Posterior cingulate gyrus (tissue), 11 donors: ENCODE measurements at places on chromosomes 2 and 18.

GRCh38 chr2:17621781-17622180 lies 81.3 kb downstream of the VSNL1 start:
- DNase-seq, result no peak

DNA sequence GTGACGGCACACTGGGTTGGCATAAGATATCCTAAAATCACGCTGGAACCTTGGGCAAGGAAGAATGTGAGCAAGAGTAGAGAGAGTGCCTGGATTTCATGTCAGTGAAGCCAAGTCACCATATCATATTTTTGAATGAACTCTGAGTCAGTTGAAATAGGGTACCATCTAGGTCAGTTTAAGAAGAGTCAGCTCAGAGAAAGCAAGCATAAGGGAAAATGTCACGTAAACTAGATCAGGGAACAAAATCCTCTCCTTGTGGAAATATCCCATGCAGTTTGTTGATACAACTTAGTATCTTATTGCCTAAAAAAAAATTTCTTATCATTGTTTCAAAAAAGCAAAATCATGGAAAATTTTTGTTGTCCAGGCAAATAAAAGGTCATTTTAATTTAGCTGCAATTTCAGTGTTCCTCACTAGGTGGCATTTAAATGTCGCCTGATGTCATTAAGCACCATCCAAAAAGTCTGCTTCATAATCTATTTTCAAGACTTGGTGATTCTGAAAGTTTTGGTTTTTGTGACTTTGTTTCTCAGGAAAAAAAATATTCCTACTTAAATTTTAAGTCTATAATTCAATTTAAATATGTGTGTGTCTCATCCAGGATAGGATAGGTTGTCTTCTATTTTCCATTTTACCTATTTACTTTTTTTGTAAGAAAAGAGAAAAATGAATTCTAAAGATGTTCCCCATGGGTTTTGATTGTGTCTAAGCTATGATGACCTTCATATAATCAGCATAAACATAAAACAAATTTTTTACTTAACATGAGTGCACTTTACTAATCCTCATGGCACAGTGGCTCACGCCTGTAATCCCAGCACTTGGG lies 19.6 kb downstream of the RSAD2 start:
- DNase-seq, result no peak

- no peak for DNase-seq
Observed at GRCh38 chr2:128303095-128303791, 15.4 kb downstream of the HS6ST1 start.

DNA sequence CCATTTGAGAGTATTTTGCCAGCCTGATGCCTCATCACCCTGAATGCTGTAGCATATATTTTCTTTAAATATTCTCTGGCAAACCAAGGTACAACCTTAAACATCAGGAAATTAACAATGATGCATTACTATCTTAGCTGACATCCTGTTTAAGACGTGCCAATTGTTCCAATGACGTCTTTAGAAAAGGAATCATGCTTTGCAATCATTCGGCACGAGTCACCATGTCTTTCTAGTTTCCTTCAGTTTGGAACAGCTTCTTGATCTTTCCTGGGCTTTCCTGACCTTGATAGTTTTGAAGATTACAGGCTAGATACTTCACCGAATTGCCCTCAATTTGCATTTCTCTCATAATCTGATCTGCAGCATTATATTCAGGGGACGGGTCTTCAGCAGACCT lies 88.2 kb upstream of the GLI2 start:
- DNase-seq, result no peak

DNA sequence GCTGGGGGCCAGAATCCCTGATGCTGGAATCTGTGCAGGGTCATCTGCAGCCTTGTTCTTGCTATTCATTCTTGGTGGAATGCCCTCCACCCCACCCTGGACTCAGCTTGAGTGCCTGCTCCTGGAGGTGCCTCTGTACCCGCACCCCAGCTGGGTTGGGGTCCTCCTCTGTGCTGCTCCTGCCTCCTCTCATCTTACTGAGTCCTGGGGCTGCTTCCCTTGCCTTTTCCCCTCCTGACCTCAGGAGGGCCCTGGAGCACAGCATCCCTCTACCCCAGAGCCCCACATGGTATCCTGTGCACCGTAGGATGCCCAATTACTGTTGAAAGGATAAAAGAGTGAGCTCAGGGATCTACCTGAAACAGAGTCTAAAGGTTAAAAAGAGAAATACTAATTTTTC lies 81.6 kb downstream of the CIB4 start:
- no peak for DNase-seq

GRCh38 chr2:194103941-194104659 lies 1552.9 kb upstream of the SLC39A10 start:
- DNase-seq, result no peak

GRCh38 chr2:13650586-13651180 lies 933.9 kb downstream of the TRIB2 start:
- no peak for DNase-seq

GRCh38 chr2:120600335-120600734 lies 135.3 kb upstream of the GLI2 start:
- DNase-seq, result no peak

DNA sequence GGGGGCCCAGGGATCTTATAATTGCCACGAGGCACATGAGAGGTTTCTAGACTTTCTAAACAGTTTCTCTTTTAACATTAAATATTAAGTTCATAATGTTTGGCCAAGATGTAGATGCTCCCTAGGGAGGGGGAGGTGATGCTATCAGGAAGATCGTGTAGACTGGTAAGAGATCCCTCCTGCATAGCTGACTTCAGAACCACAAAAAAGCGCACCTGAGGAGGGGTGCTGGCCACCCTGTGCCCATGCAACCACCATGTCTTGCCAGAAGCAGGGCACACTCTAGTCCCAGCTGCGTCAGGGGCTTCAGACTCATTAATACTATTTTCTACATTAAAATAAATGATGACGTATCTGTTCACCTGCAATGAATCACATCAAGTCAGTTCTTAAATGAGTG lies 103.4 kb upstream of the SLC35G4 start:
- no peak for DNase-seq

DNA sequence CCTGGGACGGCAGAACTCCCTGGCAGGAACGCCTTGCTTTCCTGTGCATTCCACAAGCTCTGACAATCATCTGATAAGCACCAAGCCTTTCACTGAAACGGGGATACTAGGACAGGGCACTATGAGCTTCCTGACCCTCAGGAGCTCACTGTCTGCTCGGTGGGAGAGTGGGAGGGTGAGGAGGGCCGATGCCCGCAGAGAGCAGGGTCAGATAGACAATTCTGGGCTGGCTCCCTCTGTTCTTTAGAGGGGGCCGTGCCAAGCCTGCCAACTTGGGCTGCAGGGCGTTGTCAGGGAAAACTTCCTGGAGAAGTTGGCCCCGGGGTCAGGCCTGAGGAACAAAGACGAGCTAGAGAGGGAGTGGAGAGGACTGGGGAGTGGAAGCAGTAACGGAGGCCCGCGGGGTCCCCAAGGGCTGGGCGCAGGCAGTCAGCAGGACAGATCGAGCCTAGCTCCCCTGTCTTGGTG lies 82.0 kb downstream of the CTAGE1 start:
- DNase-seq, result no peak

DNA sequence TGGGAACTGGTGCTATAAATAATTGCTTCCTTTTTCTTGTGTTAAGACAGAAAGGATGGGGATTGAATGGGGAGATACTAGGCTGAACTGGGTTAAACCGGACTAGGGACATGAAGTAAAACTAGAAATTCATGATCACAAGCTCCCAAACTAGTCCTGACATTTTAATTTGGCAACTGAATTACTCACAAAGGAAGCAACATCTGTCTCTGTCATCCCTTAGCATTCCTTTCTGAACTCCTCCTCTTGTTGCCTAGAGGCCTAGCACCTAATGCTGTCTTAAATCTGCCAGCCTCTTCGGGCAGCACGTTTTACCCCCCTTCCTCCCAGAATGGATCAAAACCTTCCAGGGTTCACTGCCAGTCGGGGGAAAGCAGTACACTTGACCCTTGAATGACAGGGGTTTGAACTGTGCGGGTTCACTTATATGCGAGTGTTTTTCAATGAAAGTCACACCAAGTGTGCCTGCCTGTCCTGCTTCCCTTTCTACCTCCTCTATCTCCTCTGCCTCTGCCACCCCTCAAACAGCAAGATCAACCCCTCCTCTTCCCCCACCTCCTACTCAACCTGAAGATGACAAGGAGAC lies 8.2 kb downstream of the KCTD1 start:
- DNase-seq, result no peak

GRCh38 chr2:52390651-52391050 lies 1358.7 kb upstream of the NRXN1 start:
- no peak for DNase-seq

- no peak for DNase-seq
Observed at GRCh38 chr2:173347305-173348168, 7.1 kb upstream of the CDCA7 start.

- DNase-seq, result no peak
Observed at GRCh38 chr2:82124629-82125028, 1820.1 kb upstream of the LRRTM1 start.

GRCh38 chr2:43609290-43609918 lies 13.6 kb upstream of the THADA start:
- no peak for DNase-seq

DNA sequence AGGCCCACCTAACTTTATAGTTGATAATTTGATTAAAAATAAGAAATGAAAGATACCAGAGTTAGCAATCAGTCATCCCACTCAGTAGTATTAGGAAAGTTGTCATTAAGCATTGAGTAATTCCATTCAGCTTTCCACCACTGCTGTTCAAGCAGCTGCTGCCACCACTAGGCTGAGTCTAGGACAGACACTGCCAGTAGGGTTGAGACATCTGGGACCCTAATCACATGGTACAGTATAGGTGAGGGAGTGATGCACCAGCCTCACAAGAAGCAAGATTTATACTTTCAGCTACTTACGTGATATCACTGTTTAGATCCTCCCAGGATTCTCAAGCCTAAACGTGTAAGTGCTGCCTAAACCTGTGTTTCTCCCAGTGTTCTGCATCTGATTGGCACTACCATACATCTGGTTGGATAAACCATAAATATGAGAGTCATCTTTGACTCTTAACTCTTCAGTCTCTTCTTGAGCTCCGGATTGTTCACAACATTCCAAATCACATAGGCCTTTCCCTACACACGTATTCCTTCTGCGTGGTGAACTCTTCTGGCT lies 3.2 kb downstream of the UBXN4 start:
- DNase-seq, result no peak

GRCh38 chr2:20422402-20423271 lies 24.2 kb upstream of the RHOB start:
- peak; percentile 36 for DNase-seq

GRCh38 chr2:119029297-119029696 lies 87.3 kb downstream of the MARCO start:
- no peak for DNase-seq

- DNase-seq, result no peak
Observed at GRCh38 chr2:152497481-152498052, 162.6 kb downstream of the FMNL2 start.

GRCh38 chr2:141557329-141558095 lies 573.3 kb downstream of the LRP1B start:
- DNase-seq, result no peak

GRCh38 chr2:128492966-128493811 lies 174.5 kb upstream of the HS6ST1 start:
- DNase-seq, result no peak

DNA sequence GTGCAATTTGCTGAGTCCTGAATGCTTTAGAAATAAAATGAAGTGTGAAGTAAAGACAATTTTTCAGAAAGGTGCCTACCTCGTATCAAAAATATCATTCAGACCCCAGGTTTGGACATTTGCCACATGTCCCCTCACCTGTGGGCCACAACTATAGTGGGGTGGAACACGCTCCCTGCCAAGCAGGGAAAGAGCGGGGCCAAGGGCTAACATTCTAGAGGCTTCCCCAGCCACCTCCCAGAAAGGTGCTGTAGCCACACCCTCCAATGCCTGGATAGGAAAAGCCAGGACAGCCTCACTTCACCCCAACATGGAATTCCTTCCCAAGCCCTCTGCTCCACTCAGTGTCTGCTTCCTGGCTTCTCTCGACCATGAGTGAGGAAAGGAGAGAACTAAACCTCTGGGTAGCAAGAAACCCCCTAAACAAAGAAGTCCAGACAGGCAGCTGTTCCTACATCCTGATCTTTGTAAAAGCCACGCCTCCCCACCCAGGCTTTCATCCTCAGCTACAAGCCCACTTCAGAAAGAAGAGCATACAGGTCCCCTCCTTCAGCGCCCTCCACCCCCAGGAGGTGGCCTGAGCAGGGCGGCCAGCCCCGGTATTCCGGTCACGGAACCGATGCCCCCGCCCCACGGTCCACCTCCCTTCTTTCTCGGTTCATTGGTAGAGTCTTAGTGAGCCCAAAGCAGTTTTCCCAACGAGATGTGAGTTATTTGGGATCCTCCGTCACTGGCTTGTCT lies 2.1 kb downstream of the COL6A3 start:
- no peak for DNase-seq

DNA sequence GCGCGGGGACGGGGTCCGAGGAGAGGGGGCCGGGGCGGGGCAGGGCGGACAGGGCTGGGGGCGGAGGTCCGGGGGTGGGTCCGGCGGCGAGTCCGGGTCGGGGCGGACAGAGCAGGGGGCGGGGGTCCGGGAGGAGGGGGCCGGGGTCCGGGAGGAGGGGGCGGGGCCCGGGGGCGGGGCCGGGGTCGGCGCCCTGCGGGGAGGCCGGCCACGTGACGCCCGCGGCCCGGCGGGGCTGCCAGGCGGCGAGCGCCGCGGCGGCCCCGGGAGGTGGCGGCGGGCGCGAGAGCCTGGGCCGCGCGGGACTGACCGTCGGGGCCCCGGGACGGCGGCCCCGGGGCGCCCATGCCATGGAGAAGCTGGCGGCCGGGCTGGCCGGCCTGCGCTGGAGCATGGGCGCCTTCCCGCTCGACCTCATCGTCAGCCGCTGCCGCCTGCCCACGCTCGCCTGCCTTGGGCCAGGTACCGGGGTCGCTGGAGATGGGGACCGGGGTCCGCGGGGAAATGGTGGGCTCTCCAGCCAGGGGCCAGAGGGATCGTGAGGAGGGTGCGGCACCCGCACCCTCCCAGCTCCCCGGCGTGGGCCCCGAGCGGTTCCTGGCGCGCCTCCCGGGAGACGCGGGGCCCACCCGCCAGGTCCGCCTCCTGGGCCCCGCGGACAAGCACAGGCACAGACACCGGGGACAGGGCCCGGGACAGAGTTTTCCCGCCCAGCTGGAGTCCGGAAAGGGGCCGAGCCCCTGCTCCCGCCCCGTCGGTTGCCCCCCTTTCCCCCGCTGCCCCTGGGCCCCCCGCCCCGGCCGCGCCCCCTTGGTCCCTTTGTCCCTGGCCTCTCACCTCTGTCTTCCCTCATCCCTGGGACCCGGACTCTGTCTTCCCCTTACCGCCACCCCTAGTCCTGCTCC lies at the start of gene GAREM2:
Gene GAREM2, plus strand, starts transcription at position 218 of the 905 bp plus-strand sequence. Its CDS starts 133 bp downstream, at position 351.
- no peak for DNase-seq

- no peak for DNase-seq
Observed at GRCh38 chr2:99851089-99851488, 291.3 kb downstream of the AFF3 start.

- DNase-seq, result no peak
Observed at GRCh38 chr2:163171786-163172530, 333.4 kb upstream of the KCNH7 start.

DNA sequence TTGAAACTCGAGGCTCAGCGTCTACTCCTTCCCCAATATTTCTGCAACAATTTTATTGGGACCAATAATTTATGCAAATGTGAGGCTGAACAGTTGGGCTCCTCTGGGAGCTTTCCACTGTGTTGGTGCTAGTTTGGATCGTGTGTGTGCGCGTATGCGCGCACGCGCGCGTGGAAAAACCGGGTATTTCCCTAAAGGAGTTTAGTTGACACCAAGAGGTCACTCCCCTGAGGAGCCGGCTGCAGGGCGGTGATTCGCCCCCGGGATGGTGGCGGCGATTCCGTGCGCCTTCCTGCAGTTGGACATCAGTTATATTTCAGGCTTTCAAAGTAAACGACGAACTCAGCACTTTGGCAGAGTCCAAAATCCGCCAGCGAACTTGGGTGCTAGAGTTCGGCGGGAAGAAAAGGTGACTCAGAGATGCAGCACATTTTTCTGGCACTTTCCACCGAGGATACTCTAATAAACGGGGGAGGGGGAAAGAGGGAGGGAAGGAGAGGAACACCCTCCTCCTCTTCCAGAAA lies 186.5 kb upstream of the FANCL start:
- peak; percentile 55 for DNase-seq
